ENCODE measurements at places on chromosomes 3 and 15.

- no peak for DNase-seq
Measured at GRCh38 chr3:72437661-72438406, 410.4 kb downstream of the SHQ1 start.

- DNase-seq: no peak
Measured at GRCh38 chr3:51343918-51344687, 41.0 kb upstream of the MANF start.

- no peak for DNase-seq
Measured at GRCh38 chr15:85910834-85911233, 116.1 kb upstream of the KLHL25 start.

DNA sequence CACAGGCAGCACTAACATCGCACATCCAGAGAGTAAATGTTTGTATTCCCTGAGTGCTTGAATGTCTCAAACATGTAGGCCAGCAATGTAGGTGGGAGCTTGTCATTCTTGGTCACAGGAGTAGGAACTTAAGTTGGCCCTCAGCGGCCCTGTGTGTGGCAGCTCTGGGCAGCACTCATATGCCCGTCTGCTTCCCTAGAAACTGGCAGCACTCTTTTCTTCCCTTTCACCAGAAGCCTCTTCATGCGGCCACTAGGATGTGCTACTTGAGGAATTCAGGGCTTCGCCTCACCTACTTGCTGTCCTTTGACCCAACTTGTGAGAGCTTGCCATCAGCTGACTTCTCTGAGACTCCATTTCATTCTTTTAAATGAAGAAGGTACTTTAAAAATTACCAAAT, 69.5 kb downstream of the TIPARP start:
- DNase-seq: no peak

- no peak for DNase-seq
Measured at GRCh38 chr3:66270701-66271100, 49.9 kb downstream of the SLC25A26 start.

DNA sequence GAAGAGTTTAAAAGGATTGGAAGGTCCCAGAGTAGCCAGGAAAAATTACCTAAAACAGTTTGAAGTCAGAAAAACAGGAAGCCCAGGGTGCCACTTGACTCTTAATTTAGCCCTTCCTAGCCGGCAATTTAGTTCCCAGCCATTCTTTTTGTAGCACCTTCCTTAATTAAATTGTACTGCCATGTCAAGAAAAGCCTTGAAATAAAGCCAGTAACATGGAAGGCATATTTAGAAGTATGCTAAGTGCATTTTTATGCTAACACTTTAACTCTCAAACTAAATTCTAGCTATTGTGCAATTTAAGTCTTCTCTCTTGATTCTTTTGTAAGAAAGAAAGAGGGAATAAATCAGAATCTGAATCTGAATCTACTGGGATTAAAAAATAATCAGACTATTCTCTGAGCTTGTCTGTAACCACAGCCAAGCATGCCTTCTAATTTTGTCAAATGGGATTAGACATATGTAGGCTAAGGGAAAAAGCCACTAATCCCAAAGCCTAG, 43.2 kb downstream of the MAP3K13 start:
- DNase-seq: no peak

DNA sequence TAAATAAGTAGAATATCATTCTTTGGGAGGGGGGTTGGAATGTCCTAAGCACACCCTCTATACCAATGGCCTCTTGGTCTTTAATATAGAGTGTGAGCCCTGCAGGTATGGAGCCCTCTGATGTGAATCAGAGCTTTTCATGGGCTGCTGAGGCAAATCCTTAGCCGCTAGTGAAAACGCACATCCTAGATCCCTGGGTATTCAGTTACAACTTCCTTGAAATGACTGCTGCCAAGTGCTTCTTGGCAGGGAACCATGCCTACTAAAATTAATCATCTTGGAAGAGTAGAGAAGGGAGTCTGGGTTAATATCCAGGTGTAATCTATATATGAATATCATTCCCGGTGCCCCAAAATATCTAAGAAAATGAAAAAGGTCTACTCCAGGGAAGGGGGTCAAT, 109.1 kb downstream of the POLQ start:
- no peak for DNase-seq

DNA sequence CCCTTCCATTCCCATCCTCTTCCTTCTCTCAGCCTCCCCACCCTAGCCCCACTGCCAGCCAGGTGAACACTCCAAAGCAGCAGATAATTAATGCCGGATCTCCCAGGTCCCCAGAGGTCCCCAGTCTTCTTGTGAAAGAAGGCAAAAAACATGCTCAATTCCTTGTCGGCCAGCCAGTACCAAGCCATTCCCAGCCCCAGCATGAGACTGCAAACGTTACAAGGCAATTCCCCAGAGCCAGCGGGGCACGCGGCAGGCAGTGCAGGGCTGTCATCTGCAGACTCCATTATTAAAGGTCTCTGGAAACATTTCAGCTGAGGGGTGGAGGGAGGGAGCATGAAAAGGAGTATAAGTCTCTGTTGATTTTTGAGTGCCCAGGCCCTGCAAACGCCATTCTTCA, 117.8 kb downstream of the XXYLT1 start:
- no peak for DNase-seq

DNA sequence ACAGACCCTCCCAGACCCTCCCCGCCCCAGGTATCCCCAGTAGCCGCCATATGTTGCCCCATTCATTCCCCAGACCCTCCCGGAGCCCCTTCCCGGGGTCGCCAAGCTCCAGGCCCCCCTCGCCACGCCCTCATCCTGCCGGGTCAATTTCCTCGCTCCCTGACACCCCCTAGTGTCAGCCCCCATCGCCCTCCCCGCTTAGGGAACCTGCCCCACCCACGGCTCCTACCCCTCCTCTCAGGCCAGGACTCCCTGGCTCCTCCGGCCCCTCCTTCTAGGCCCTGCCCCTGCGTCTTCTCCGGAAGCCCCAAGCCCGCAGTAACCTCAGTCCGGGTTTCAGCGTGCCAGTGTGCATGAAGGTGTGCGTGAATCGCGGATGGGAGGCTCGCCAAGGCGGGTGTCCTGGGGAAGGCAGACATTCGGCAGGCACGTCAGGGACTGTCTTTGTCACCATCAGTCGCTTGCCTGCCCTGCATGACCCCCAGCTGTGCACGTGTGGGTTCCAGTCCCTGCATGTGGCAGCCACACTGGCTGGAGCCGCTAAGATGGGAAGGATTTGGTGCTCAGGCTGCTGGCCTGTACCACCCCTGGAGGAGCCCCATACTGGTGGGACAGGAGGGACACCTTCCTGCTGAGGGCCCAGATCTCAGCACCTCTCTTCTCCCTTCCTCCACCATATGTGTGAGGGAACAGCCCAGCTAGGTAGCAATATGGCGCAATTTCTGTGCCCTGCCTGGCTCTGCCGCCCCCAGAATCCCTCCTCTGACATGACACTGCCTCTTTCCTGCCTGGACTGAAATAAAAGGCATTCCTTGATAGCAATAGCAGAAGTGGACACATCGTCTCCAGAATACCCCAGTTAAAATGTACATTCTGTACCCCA, 693 bp downstream of the DISP2 start:
- DNase-seq: no peak

GRCh38 chr15:37166402-37166801, 66.1 kb upstream of the MEIS2 start:
- DNase-seq: no peak

GRCh38 chr3:177427540-177427939, 230.3 kb upstream of the TBL1XR1 start:
- no peak for DNase-seq

DNA sequence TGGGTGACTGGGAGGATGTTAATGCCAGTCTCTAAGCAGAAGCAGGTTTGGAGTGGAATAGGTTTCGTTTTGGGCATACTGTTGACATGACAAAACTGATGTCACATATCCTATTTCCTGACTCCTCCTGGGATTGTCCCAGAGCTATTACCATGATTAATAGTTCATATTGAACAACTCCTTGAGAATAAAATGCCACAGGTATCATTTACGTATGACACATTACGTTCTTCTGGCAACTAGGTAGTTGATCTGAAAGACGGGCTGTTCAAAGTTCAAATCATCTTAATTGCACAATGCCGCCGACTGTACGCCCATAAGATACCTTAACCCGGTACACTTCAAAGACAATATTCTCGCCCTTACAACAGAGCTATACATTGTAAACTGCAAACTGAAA, 1.4 kb upstream of the RAB5A start:
- no peak for DNase-seq

DNA sequence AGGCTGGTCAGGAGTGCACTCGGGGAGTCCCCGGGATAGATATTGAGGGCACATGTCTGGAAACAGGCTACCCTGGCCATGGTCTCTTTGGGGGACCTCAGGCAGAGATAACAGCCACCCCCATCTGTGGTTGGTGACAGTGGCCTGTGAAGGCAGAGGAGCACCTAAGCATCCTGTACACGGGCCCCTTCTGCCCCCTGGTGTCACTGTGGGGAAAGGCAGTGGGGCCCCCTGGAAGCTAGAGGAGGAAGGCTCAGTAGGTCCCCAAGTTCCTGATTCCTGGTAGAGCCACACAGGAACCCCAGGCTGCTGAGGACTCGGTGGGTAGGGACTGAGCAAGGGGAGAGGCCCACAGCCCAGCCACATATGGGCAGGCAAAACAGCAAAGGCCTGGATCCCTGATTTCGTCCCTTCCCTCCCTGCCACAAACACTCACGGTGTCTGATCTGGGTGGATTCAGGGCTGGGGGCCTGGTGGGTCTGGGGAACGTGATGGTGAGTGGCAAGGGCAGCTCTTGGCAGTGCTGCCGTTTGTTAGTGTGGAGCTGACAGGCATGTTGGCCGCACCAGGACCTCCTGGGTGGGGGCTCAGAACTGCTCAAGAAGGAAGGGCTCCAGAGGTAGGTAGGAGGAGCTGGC, 14.1 kb upstream of the CXCR6 start:
- DNase-seq: no peak

DNA sequence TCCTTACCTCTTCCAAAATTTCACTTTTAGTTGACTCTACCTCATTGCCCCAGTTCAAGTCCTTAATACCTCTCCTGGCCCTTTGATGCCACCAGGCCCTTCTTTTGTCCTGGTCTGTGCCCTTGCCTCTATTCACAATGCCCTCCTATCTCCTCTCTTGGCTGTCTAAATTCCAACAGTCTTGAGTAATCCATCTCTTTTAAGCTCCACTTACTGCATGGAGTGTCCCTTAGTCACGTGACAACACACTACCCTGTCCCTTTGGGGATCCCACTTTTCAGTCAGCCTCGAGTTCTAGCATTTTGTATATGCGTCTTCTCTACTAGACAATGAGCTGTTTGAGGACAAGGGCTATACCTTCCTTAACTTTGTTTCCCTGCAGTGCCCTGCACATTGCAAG, 52.7 kb upstream of the SCN5A start:
- DNase-seq: no peak
